Hepatic stellate cell (primary cell): ENCODE measurements at places on chromosomes 4 and X.

DNA sequence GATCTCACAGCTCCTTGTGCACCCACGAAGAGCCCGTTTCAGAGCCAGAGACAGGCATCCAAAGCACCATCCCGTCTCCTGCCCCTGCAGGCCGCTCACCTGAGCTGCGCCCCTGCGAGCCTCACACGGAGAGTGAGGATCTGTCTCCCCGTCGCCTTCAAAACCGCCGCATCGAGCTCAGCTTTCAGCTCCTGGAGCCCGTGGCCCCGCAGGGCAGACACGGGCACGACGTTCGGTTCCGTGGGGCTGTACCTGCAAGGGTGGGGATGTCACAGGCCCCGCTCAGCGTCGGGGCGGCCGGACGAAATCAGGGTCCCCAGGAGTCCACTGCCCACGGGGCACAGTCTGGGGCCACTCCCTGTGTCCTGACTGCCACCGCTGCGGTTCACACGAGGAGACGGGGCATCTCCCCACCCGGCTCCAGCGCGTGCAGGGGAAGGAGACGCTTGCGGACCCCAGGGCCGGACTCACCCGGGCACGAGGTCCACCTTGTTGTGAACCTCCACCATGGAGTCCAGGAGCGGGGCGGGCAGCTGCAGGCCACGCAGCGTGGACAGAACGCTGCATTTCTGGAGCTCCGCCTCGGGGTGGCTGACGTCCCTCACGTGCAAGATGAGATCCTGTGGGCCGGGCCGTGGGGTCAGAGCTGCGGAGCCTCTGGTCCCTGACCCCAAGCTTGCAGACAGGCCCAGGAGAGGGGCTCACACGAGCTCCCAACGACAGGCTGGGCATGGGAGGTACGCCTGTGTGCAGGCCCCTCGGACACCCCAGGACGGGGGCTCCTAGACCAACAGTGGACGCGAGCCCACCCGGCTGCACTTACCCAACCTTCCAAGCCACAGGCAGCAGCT lies 11.1 kb downstream of the GTPBP6 start:
- no peak for DNase-seq

GRCh38 chr4:110184140-110184790 lies 14.2 kb downstream of the ELOVL6 start:
- no peak for DNase-seq

GRCh38 chrX:37684973-37685372 lies 618 bp upstream of the XK start:
- DNase-seq = no peak

DNA sequence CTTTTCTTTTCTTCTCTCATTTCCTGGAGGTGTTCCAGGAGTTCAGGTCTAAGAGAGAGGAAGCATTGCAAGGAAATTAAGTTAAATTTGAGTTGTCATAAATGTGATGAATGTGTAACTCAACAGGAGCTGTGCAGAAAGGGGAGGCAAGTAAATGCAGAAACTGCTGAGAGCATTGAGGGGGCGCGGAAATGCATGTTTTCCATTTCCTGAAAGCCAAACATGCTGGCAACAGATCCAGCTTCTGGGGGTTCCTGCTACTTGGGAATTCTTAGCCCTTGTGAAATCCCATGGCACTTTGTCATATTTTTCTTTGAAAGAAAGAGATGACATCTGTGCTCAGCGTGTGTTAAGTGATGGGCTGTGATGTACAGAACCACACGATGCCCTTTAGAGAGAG lies 33.8 kb upstream of the NAP1L5 start:
- no peak for DNase-seq
